Stimulated activated CD4-positive, alpha-beta T cell treated with anti-CD3 and anti-CD28 coated beads, Interleukin-4, amount 100 ng/mL, for 24 hours (primary cell): ENCODE measurements at places on chromosomes 5 and 9.
A peak's percentile ranks its signal among the peaks of the same experiment; 100 is the strongest.

GRCh38 chr9:135049460-135049859, 38.0 kb upstream of the OLFM1 start:
- DNase-seq, result no peak

- no peak for DNase-seq
Measured at GRCh38 chr9:90086101-90086511, 481.3 kb downstream of the GADD45G start.

GRCh38 chr5:55569513-55569865, 34.7 kb upstream of the PLPP1 start:
- DNase-seq, result no peak

DNA sequence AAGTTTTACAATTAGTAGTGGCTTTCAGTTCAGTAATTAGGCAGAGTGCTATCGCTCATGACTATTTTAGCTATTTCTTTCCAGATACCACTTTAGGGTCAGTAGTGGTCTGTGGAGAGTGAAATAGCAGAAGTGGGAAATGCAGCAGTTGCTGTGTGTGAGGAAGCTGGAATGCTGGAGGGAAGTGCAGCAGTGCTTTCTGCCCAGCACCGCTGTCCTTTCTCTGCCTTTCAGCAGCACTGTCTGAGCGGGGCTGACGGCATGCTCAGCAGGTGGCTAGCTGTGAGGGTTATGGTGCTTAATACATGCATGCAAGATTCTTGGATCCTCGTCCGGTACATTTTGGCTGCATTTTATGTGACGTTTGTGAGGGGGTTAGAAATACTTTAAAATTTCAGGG, 213.9 kb downstream of the PBX3 start:
- no peak for DNase-seq

- DNase-seq, result peak; percentile 19
Measured at GRCh38 chr9:29211580-29212396, 1638.5 kb upstream of the C9orf72 start.

GRCh38 chr9:122307061-122307460, 42.4 kb downstream of the MRRF start:
- DNase-seq, result no peak

GRCh38 chr5:76479973-76480667, 77.0 kb downstream of the IQGAP2 start:
- no peak for DNase-seq

DNA sequence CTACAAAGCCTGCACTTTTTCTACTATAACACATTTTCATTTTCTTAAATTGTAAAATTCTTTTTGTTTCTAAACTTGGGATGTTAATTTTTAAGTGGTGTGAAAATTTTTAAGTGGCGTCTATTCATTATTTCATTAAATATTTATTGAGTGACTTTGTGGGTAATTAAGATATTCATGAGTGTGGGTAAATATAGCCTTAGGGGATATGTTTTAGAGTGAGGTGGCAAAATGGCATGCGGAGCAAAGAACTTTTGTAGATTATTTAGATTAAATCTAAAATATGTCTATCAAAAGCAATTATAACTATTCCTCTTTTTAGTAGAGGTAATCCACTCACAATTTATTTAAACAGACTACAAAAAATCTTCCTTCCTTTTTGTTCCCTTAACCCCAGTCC, 188.4 kb downstream of the PCSK1 start:
- DNase-seq, result no peak
